Fibroblast of the aortic adventitia (primary cell): ENCODE measurements at places on chromosomes 16 and 17. TPM values are rescaled to one million over a fixed set of nuclear protein-coding genes. Genes with fewer than 3 reads are reported as not detected.
A peak's percentile ranks its signal among the peaks of the same experiment; 100 is the strongest.

- no peak for DNase-seq
Observed at GRCh38 chr17:34156741-34157589, 98.1 kb upstream of the CCL2 start.

GRCh38 chr17:35708149-35708548 lies 23.3 kb upstream of the RASL10B start:
- DNase-seq = no peak

DNA sequence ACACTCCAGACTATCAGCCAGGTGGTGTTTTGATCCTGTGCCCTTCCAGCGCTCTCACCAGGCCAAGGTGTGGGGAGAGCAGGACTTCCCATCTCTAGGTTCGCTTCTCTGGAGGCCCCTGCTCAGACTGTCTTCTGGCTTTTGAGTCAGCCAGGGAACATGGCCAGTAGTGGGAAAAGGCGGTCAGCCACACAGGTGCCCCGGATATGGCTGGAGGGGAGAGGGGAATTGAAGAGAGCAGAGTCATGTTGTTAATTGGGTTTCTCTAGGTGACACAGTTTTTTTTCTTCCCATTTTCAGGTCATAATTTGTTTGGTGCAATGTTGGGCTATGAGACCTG lies 1.5 kb downstream of the MINK1 start:
- DNase-seq = no peak

DNA sequence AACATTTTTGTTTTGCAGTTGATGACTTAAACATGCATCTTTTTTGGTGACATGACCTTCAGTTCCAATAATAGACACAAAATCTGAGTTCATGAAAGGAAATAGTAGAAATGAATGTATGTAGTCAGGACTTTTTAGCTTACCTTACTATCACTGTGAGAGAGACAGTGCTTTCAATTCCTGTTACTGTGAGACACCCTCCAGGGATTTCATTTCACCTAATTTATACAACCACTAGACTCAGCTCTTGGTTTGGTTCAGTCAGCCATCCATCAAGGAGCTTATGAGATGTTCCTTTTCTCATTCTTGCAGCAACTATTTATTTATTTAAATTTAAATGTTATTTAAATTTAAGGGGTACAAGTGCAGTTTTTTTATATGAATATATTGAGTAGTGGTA lies 77.9 kb downstream of the MAP2K4 start:
- DNase-seq = no peak

DNA sequence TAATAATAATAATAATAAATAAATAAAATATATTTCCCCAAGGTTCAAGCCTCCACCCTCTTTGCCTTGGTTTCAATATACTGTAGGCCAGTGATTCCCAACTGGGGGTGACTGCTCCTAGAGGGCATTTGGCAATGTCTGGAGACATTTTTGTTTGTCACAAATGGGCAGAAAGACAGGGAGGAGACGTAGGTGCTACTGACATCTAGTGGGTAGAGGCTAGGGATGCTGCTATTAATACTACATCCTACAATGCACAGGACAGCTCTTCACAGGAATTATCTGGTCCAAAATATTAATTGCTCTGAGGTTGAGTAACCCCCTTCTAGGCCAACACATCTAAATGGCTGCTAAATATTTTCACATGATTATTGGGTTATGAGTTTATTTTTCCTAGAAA lies 12.8 kb upstream of the PRR14 start:
- peak; percentile 42 for DNase-seq

- no peak for DNase-seq
Observed at GRCh38 chr17:64022611-64023063, 2.2 kb upstream of the ICAM2 start.

DNA sequence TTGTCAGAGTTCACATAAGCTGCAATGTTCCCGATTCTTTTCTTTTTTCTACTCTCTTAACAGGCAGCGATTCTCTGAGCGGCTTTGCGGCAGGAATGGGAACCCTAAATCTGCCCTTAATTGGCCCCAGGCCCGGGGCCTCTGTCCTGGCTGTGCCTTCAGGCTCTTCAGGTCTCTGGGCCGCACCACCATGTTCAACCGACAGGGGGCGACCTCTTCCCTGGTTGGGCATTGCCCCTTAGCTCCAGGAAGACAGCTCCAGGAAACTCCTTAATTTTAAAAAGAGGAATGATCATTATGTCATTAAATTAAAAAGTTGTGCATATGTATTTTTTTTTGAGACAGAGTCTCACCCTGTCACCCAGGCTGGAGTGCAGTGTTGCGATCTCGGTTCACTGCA lies 20.3 kb downstream of the CACNG5 start:
- DNase-seq = no peak

- peak; percentile 55 for DNase-seq
Observed at GRCh38 chr16:64416216-64417005, 705.5 kb downstream of the CDH11 start.

DNA sequence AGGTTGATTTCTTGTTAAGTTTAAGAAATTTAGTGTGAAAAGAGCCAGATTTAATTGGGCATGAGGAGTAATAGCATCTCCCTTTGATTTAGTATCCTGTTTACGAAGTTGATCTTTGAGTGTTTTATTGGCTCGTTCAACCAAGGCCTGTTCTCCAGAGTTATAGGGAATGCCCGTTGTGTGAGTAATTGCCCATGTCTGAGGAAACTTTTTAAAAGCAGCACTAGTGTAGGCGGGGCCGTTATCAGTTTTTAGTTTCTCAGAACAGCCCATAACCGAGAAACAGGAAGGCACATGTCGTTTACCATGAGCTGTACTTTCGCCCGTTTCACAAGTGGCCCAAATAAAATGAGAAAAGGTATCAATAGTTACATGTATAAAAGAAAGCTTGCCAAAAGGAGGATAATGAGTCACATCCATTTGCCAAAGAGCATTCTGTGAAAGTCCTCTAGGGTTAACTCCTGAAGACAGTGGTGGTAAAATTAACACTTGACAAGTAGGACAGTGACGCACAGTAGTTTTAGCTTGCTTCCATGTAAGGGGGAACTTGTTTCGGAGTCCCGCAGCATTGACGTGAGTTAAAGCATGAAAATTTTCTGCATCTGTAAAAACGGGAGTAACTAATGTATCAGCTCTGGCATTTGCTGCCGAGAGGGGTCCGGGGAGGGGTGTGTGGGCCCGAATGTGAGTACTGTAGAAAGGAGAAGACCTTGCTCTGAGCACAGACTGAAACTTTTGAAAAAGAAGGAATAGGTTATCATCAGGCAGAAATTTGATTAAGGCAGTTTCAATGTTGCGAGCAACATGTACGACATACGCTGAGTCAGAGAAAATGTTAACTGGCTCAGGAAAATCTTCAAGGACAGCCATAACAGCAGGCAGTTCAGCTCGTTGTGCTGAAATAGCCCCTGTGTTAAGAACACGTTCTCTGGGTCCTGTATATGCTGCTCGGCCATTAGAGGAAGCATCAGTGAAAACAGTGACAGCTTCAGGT lies 18.5 kb upstream of the KCTD5 start:
- peak; percentile 39 for DNase-seq

DNA sequence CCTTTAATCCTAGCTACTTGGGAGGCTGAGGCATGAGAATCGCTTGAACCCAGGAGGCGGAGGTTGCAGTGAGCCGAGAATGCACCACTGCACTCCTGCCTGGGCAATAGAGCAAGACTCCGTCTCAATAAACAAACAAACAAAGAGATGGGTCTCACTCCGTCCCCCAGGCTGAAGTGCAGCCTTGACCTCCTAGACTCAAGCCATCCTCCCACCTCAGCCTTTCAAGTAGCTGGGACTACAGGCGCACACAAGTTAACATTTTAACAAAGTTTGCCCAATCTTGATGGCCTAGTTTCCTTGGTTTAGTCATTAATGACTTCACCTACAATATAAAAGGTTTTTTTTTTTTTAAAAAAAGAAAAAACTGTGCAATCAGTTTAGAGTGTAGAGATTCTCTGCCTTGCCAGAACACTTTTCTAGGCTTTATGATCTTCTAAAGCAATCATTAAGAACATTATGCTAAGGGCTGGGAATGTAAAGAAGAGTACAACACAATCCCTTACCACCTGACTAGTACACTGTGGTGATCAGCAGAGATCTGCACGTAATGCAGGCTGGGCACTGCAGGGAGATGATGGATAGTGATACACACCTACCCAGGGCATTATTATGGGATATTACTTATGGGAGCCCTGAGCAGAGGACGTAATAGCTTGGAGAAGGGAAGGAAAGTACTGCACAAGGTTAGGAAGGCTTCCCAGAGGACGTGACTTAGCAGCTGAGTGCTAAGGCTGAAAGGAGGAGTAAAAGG lies 6.9 kb downstream of the GOT2 start:
- DNase-seq = no peak

- no peak for DNase-seq
Observed at GRCh38 chr16:80656711-80657150, 115.9 kb downstream of the DYNLRB2 start.

- DNase-seq = no peak
Observed at GRCh38 chr17:37744961-37745800, at the start of gene HNF1B. Gene HNF1B (minus strand): TSS chr17:37745059. CDS start chr17:37744884, 175 bp downstream.

- DNase-seq = peak; percentile 25
Observed at GRCh38 chr17:28204751-28205150, 114.2 kb upstream of the TMEM97 start.

GRCh38 chr16:86508028-86508946 lies 2.0 kb upstream of the FOXF1 start:
- no peak for DNase-seq

DNA sequence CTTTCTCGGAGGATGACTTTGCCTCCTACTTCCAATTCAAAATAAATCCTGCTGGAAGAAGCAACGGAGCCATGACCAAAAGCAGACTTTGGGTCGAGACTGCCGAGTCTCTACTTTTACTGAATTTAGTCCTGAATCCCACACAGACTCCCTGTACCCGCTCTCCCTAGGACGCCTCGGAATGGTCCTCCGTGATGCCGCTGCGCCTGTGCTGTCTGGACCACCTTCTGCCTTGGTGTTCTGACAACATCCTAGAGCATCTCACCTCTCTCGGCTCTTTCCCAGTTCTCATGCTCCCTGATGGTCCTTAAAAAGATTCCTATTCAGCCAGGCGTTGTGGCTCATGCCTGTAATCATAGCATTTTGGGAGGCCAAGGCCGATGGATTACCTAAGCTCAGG lies 181.1 kb upstream of the HSBP1 start:
- DNase-seq = no peak

DNA sequence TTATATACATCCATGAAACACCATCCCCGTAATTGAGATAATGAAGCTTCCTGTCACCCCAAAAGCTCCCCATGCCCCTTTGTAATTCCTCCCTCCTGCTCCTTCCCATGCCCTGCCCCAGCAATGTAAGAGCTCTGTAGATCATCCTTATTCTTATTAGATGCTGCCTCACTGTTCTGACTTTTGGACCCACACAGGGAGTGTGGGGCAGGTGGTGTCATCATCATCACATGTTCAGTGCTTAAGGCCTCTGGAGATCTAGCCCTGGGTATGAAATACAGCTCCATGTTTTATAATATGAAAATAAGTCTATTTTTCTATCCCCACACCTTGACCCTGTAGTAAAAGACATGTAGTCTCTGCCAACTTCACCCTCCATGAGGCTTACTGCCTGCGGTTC lies 1.9 kb downstream of the XAF1 start:
- DNase-seq = no peak

GRCh38 chr17:79831265-79832217 lies 7.7 kb downstream of the CBX4 start:
- peak; percentile 17 for DNase-seq

DNA sequence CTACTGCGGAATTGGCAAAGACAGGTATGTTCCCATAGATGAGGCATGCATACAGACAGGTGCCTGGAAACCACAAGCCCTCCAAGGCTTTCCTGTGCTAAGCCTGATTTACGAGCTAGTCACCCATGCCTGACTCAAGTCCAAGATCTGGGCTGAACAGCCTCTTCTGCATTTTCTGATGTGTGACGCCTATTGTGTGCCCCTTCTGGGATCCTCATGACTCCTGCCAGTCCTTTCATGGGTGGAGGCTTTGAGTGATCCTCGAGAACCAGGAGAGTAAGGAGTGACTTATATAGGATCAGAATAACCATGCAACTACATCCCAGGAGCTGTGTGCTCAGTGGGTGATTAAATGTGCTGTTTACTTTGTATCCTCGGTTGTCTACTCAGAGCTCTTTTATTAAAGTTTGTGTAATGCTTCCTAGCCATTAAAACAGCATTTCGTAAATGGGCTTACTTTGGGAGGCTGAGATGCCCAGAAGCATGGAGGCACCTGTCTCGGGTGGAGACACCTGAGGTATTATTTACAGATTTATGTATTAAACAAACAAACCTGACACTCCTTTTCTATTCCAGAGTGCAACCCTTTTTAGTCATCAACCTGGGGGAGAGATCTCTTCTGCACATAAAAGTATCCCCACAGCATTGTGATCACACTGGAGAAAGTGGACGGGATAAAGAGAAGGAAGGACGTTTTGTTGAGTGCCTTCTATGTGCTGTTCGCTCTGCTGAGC lies 373.0 kb upstream of the DYNLRB2 start:
- DNase-seq = no peak

DNA sequence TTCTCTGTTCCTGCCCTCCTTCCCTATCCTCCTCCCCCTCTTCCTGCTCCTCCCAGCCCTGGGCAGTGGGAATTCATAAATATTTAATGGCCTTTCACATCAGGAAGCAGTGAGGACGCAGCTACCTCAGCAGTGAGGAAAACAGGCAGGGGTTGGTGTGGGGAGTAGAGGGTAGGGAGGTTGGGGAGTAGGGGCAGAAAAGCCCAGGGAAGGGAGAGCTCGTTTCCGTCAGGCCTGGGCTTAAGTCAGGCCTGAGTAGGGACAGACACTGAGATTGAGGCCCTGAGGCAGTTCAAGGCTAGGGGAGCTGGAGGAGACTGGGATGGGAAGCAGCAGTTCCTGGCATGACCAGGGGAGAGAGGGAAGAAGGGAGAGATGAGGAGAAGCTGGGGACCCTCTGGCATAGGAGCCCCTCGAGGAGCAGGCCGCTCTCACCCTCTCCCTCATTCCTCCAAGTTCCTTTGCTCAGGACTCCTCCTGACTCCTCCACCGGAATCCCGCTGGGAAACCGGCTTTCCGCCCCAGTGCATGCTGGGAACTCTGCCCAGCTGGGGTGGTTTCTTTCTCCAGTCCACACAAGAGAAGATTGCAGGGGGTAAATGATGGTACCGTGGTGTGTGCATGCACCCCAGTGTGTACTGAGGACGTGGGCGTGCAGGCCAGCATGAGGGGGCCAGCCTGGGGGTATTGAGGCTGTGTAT lies 6.2 kb downstream of the SAMD14 start:
- no peak for DNase-seq

The RMI2 gene
- 3.0 and 24.4 TPM in 2 replicates for total RNA-seq

The RNF227 gene
- 2.8 and 27.4 TPM in 2 replicates for total RNA-seq

The JPH3 gene
- not detected in 2 replicates for total RNA-seq

The KRTAP9-8 gene
- not detected in 2 replicates for total RNA-seq

The SULT1A2 gene
- 3.3 TPM in 1 of 2 replicates, not detected in the other for total RNA-seq

The SRL gene
- 0.09 and 0.25 TPM in 2 replicates for total RNA-seq

The SEPTIN12 gene
- total RNA-seq = not detected in 2 replicates

The PRDM7 gene
- not detected in 2 replicates for total RNA-seq

The NKD1 gene
- total RNA-seq = 0.09 TPM in 1 of 2 replicates, not detected in the other

The KIF18B gene
- 0.08 and 10.8 TPM in 2 replicates for total RNA-seq

The ENPP7 gene
- not detected in 2 replicates for total RNA-seq

The TPPP3 gene
- total RNA-seq = 0.74 and 0.99 TPM in 2 replicates

The TP53TG3 gene
- not detected in 2 replicates for total RNA-seq

The RASL10B gene
- 1.5 and 3.8 TPM in 2 replicates for total RNA-seq

The WNT9B gene
- 0.09 TPM in 1 of 2 replicates, not detected in the other for total RNA-seq

The COG4 gene
- total RNA-seq = 59.9 and 131 TPM in 2 replicates

The KRT31 gene
- total RNA-seq = 0.09 TPM in 1 of 2 replicates, not detected in the other

The KRTAP9-4 gene
- not detected in 2 replicates for total RNA-seq
